ENCODE measurements at places on chromosomes 2 and 18.

- DNase-seq, result no peak
Observed at GRCh38 chr2:186274936-186275575, 211.0 kb upstream of the ZC3H15 start.

DNA sequence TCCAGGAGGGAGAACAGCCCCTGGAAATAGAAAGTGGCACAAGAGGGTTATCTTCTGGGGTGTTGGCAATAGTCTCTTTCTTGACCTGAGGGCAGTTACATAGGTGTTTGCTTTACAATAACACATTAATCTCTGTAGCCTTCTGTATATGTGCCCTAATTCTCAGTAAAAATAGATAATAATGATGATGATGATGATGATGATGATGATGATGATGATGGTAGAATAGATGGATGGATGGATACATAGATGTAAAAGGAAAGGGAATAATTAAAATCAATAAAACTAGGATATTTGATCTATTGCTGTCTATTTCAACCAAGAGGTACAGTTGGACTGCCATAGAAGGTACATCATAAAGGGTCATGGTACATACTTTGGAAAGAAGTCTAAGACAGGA, 177.7 kb upstream of the VWC2L start:
- DNase-seq, result no peak

DNA sequence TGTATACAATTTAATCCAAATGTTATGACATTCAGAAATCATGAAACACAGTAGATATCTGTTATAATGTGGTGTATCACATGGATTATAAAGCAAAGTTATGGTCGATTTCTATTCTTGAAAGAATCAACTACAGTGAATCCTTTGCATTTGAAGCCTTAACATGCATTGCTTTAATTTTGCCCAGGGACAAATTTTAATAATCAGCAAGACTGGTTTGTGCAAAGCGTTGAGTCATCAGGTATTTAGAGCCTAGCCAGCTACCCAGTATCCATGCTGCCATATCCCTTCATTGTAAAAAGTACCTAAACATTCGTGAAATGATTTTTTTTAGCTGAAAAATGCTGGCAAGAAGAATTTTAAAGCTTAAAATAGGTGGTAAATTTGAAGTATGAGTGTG, 8.9 kb upstream of the SPDYA start:
- no peak for DNase-seq

DNA sequence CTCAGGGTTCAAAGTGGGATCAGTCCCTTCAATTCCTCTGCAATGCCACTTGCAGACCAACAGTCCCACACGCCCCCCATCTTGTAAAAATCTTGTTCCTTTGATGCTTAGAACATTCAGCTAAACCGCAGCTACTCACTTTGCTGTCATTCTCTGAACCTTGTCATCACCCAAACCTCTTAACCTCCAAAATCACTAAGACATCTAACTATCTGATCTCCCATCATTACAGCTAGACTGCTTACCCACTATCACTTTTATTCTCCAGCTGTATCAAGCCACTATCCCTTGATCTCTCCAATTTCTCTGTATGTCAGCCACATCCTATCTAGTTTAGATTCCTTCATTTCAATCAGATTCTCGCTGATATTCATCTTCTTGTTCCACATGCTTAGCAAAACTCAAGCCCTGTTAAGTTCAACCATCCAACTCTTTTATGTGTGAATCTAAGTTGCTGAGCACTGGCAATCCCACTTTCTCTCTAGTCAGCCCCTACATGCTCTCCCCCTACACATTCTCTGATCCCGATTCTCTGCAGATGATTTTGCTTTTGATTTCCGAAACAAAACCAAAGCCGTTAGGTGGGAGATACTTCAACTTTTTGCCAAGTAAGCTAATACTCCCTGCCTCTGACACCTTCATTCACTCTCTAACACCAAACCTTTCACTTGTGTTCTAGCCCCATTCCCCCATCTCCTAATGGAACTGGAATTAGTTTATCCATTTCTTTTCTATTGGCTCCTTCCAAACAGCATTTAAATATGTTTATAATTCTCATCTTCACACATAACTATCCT, 4.6 kb downstream of the GTF3C2 start:
- no peak for DNase-seq

- no peak for DNase-seq
Observed at GRCh38 chr2:120438301-120439066, 92.5 kb downstream of the INHBB start.

- no peak for DNase-seq
Observed at GRCh38 chr2:8626572-8626971, 55.3 kb upstream of the ID2 start.

Data from NCI-H1092 treated with DMSO at 0.1 percent for 48 hours (cell line).